ENCODE measurements at places on chromosomes 1 and 21.

DNA sequence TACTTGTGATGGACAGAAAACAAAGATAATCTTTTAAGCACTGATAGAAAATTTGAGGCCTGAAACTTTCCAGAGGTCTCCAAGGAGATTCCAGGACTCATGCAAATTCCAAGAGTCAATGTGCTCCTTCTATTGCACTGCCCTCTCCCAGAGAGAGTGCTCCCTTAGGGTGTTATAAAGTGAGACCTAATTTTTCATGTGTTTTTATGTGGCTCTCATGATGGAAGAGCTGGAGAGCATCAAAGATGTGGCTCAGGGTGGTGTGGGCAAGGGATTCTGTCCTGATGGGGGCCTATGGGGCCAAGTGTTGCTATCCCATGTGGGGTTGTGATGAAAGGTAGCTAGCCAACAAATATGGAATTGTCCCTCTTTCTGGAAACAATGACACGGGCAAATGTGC, 101.3 kb downstream of the PRRX1 start:
- DNase-seq = no peak

DNA sequence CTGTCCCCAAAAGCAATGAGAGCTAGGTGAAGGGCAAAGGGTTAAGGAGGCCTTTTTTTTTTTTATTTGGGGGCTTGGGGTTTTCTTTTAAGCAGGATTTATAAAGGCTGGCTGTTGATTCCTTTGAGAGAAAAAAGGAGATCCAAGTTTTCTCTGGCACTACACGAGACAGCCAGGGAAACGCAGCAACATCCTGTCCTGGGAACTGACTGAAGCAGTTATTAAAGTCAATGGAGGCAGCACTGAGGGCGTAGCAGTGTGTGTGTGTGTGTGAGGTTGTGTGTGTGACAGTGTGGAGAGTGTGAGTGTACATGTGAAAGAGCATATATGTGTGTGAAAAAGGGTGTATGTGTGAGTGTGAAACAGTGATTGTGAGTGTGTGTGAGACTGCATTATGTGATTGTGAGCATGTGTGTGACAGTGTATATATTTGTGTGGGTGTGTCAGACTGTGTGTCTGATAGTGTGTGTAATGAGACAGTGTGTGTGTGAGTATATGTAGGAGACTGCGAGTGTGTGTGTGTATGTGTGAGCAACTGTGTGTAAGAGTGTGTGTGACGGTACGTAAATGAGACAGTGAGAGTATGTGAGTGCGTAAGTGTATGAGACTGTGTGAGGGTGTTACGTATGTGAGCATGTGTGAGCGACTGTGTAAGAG, 65.9 kb upstream of the TIAM1 start:
- DNase-seq = no peak

DNA sequence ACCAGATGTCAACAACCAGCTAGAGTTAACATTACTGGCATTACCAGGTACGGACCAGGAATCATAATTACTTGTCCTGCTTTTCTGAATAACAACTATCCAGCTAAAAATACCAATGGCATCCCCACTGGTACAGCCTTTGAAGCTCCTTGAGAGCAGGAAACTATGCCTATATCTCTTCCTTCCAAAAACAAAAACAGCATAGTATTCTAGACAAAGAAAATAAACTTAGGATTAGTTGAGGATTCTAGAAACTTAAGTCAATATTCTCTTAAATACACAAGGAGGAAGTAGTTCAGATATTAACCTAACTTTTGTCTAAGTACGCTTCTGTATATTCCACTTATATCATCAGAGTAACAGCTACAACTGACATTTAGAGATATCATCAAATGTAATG, 3.0 kb downstream of the FUBP1 start:
- no peak for DNase-seq

- DNase-seq = no peak
Observed at GRCh38 chr1:181664543-181664942, 181.2 kb downstream of the CACNA1E start.

- no peak for DNase-seq
Observed at GRCh38 chr1:215789981-215790380, 222.9 kb downstream of the KCTD3 start.

DNA sequence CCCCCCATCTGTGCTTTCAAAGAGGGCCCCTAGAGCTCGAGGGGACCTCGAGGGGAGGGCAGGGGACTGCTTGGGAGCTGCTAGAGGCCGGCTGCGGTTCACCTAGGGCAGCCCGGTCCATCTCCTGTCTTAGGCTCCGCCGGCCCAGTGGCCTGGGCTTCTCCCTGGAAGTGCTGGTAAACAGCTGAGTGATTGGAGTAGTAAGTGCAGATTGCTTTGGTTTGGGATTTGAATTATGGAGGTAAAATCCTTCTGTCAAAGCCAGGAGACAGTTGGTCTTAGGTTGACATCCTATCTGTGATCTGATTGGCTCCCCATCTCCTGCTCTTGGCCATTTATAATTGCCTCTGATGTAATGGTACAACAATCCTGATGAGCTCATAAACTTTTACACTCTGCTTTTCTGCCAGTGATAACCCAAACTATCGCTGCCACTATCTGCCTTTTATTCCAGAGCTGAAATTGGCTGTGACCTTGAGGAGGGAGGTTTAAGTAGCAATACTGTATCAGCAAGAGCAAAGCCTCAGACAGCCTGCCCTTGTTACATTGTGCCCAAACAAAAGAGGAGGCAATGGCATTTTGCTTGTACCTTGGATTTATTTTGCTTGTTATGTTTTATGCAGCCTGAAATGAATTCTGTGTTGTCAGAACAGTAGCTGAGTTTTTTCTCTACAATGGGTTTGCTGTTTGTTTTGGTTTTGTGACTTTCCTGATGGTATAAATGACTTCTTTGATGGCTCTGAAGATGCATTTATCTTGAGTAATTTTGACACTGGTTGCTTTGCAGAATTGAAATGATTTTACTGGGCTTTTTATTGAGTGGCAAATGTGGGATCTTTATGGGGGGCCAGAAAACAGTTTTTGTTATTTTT, 2.4 kb downstream of the ARID1A start:
- DNase-seq = peak; percentile 8

- no peak for DNase-seq
Observed at GRCh38 chr1:67767103-67767782, 66.0 kb downstream of the GNG12 start.

GRCh38 chr1:245873883-245874671, 633.0 kb downstream of the SMYD3 start:
- DNase-seq = no peak

DNA sequence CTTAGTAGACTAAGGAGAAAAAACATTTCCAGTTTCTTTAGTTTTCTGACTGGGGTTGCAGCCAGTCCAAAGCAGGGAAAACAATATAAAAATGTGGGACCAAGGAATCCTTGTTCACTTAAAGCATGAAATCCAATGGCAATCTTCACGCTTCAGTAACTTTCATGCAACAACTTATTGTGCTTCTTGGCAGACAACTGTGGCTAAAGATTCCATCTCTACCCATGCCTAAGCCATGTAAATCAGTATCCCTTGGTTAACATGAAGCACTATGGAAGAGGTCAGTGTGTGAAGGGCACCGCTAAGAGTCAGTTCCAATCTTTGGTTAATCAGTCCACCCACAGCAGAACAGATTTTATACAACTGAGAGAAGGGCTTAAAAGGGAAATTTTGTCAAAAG, 201.8 kb upstream of the GREM2 start:
- no peak for DNase-seq

DNA sequence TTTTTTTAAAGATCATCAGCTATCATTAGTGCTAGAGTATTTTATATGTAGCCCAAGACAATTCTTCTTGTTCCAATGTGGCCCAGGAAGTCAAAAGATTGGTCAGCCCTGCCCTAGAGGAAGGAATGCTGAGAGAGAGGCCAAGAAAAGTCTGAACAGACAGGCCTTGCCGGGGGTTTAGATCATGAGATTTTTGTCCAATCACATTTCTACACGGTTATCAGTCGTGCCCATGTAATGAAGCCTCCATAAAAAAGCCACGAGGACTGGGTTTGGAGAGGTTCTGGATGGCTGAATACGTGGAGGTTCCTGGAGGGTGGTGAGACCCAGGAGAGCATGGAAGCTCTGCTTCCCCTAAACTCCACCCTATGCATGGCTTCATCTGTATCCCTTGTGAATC, 24.3 kb upstream of the ENO1 start:
- DNase-seq = no peak

DNA sequence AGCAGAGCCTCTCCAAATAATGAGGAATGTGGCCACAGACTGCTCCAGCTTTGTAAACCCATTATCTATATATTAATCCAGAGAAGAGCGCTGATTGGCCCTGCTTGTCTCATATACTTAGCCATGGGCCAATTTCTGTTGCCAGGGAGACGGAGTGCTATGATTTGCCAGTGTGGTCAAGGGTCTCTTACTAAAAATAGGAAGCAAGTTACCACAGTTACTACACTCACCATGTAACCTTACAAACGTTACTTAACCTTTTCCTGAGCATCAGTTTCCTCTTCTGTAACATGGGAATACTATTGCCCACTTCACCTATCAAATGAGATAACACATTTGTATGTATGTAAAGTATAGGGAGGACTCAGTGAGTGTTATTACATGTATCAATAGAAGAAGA, 7.7 kb upstream of the S100A2 start:
- DNase-seq = no peak

DNA sequence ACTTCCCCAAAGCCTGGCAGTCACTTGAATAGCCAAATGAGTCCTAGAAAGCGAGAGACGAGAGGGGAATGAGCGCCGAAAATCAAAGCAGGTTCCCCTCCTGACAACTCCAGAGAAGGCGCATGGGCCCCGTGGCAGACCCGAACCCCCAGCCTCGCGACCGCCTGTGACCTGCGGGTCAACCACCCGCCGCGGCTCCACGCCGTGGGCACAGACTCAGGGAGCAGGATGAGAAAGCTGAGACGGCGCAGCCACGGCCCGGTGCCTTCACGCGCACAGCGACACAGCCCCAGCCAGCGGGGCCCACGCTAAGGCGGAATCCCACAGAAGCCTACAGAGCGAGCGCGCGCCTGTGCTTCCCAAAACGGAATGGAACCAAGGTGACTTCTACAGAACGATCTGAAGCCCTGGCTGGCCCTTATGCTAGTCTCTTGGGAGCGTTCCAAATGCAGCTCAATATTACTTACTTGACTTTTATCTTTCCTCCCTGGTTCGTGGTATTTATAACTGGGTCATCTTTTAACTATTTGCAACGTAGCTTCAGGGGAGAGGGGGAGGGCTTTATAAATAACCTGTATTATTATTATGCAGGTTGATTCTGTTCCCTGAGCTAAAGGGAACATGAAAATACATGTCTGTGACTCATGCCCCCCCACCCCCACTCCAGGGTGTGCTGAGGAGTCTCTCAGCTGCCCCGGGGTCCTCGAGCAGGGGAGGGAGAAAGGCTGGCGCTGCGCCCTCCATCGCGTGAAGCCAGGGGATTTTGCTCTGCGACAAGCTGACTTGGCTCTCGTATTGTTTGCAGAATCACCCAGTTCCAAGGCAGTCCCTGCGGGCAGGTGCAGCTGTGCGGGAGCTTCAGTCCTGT, 1.7 kb downstream of the TSPEAR start:
- no peak for DNase-seq

DNA sequence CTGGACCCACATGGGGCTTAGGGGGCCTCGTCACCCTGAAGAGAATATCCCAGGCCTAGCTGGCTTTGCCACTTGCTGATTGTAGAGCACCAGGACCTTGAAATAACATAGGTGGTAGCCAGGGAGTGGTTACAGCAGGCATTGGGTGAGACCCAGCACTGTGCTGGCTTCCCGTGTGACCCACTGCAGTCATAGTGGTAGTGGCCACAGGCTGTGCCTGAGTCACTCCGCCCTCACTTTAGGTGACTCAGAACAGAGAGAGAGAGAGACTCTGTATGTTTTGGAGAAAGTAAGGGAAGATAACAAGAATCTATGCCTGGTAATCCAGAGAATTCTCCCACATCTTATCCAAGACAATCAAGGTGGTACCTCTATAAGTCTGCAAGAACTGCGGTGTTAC, 98.7 kb upstream of the LHX8 start:
- no peak for DNase-seq

DNA sequence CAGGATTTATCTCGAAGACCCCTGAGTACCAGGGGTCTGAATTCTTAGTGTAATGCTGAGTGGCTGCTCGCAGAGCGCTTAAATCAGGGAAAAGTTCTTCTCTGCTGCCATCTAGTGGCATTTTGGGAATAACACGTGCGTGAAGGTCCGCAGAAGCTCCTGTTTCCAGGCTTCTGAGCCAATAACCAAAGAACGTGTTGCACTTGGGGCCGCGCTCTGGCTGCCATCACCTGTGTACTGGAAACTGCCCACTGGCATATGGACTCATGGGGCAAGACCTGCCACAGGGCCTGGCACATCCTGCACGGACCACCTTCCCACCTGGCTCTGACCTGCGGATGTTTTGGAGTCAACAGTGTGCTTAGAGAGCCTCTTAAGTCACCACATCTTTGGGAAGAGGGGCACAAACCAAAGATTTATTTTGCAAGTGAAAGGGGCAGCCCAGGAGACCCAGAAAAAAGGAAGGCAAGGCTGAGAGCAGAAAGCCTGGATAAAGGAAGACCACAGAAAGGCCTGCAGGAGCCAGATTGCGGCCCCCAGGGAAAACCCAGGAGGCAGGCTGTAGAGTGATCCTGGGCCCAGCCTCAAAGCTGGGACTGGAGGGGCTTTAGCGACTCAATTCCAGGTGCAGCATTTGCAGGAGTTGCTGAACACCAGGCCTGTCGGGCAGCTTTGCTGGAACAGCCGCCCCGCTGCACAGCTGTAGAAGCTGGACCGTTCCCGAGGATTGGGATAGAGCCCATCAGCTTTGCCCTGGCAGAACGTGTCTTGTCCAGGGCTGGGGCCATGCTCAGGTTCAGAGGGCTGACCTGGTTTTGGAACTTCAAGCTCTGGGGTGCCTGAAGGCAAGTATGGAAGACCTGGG, 13.0 kb downstream of the CHIT1 start:
- peak; percentile 28 for DNase-seq

- peak; percentile 16 for DNase-seq
Observed at GRCh38 chr1:192516776-192517297, 58.7 kb upstream of the RGS1 start.

DNA sequence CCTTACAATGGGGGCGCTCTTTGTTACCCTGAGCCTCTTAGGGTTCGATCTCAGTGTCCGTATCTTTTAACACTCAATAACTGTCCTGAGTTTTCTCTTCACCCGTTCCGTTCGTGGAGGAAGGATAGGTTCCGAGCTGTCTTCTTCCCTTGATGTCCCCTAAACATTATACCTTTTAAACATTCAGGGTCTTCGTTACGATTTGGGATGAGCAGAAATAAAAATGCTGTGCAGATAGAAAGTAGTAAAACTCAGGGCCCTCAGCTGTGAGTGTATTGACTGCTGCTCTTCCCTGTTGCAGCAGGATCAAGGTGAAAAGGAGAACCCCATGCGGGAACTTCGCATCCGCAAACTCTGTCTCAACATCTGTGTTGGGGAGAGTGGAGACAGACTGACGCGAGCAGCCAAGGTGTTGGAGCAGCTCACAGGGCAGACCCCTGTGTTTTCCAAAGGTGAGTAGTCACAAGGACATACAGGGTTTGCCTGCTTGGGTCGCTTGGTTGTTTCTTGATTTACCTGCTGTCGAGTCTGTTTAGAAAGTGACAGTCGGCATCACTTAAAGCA, 784 bp downstream of the RPL11 start:
- DNase-seq = no peak

- no peak for DNase-seq
Observed at GRCh38 chr1:22869325-22869724, 103.3 kb downstream of the LACTBL1 start.

- no peak for DNase-seq
Observed at GRCh38 chr21:36487641-36488307, 7.9 kb upstream of the CLDN14 start.

GRCh38 chr1:212470059-212470458, 37.3 kb downstream of the NENF start:
- no peak for DNase-seq

- DNase-seq = no peak
Observed at GRCh38 chr1:107990606-107991005, 25.6 kb upstream of the VAV3 start.

- DNase-seq = no peak
Observed at GRCh38 chr1:21680381-21680780, 11.2 kb upstream of the RAP1GAP start.
